ENCODE measurements at places on chromosomes 11 and 22. TPM values are rescaled to one million over a fixed set of nuclear protein-coding genes. Genes with fewer than 3 reads are reported as not detected.

Gene CHRNA10
- total RNA-seq = 1.2 TPM

Gene OR5T2
- total RNA-seq = not detected

Gene IFITM10
- 0.92 TPM for total RNA-seq

Gene FAM181B
- total RNA-seq = 0.08 TPM

Gene AQP11
- total RNA-seq = 0.78 TPM

Gene ZNF280B
- 0.49 TPM for total RNA-seq

Gene IRAG1
- 5.9 TPM for total RNA-seq

Gene IL18
- total RNA-seq = 1.8 TPM

Gene VPS11
- total RNA-seq = 19.3 TPM

DNA sequence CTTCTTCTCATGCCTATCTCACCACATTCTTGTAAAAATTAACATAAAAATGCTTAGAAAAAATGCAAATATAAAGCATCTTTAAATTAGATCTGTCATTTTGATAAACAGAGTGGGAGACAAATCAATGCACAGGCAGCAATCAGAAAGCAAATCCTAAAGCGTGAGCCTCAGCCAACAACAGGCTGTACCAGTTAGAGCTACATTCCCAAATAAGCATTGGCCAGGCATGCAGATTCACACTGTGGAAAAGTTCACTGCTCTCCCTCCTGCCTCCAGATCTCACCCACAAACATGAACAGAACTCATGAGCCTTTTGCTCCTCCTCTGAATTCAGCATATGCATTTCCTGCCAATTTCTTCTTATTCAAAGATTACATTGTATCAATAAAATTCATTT is 115.2 kb upstream of the FAT3 start:
- DNase-seq = no peak

DNA sequence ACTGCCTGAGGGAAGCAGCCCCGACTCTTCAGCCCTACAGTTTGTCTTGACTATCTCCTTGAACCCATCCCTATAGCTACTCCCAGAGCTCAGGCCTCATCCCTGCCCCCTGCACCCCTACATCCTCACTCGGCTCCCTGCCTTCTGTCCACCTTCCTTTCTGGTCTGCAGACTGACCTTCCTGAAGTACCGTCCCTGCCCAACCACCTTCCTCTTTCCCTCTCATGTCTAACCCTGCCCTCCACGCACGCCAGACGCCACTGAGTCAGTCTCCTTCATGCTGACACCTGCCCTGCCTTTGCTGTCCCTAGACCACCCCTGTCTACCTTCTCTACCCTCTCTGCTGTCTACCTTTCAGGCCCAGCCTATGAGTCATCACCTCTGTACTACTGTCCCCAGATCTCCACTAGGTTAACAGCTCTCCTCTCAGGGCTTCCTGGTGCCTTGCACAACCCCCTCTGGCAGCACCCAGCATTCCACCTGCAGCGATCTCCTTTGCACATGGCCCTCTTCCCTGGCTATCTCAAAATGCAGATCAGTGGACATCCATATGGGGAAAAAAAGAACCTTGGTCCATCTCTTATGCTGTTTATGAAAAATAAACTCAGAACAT is 8.9 kb downstream of the KCTD21 start:
- DNase-seq = no peak

DNA sequence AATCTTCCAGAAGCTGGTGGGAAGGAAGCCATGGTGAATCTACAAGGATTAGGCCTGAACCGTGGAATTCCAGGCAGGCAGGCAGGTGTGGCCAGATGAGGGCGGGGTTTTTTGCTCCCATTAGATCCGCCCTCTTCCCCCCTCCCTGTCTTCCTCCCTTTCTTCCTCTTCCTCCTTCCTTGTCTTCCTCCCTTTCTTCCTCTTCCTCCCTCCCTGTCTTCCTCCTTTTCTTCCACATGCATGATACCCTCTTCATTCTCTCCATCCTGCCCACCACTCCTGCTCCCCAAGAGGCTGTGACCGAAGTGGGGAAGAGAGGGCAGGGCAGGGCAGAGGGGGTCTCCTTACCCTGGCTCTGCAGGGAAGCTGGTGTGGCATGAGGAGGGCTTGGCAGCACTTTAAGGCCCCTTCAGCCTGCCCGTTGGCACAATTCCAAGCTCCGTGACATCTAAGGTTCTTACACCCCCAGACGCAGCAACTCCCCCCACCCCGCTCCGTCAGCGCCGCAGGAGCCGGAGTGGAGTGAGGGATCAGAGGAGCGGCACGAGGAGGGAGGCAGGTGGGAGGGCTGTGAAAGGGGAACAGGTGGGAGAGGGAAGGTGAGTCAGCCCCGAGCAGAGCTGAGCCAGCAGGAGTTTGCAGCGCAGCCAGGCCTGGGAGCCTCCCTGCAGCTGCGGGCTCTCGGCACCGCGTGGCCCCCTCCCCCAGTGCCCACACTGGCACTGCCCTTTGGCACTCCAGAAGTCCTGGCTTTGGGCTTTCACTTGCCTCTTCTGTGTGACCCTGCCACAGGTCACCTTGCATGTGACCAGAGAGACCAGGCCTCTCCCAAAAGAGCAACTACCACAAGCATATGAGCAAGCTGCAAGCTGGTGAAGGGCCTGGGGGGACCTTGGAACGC is 32.1 kb downstream of the KCNJ4 start:
- peak; percentile 11 for DNase-seq

- DNase-seq = no peak
Observed at GRCh38 chr11:130282111-130282510, 32.6 kb downstream of the ZBTB44 start.

DNA sequence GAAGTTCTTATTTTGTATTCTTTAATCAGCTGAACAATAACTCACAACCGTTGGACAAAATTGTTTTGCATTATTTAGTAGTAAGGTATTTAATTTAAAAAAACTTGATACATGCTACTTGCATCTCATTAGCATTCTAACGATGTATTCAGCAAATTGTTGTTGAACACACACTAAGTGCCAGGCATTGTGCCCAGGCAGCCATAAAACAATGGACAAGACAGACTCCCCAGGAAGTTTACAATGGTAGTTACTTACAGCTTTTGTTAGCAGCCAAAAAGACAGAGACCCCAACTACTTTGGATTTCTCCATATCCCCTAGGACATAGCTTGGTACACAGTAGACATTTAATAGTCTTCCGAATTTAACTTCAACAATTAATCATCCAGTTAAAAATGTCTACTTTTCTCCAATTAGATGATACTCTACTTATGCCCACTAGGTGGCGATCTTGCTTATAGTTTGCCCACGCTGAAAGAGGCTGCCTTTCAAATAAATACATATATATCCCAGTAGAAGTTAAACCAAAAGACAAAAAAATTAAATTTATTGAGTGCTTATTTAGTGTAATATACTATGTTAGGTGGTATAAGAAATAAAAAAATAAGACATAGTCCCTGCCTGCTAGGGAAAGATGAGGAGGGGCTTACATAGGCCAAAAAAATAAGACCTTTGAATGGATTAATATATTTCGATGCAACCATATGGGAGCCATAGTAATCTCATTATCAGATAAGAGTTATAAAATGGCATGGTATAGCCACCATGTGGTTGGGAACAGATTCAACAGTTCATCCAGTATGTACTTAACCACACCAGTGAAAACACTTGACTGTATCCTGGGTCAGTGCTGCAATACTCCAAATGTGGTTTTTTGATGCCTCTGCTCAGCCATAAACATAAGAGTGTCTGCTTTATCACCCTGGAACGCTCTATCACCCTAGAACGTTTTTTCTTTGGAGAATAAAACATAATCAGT is 2.0 kb upstream of the FJX1 start:
- no peak for DNase-seq

DNA sequence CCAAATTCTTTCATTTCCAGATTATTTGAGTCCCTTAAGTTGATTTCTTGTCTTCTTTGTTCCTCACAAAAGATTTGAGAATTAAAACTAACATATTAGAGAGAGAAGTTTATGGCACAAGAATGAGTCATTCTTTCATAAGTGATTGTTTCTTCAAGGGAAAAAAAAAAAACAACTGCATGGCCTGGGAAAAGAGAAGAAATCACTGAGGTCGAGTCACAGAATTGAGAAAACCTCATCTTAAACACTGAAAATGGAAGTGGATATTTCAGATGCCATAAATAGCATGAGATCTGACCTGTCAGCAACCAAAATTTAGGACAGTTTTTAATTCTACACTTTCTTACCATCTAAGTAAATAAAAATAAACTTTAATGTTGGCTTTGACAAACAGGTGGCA is 87.2 kb downstream of the CWF19L2 start:
- no peak for DNase-seq

GRCh38 chr11:61580271-61580888 is 496 bp downstream of the SYT7 start:
- no peak for DNase-seq

- no peak for DNase-seq
Observed at GRCh38 chr11:3671334-3672254, at the start of gene CHRNA10. TSS of gene CHRNA10 (minus strand) at chr11:3671384. CDS start at chr11:3671312, 72 bp downstream.

DNA sequence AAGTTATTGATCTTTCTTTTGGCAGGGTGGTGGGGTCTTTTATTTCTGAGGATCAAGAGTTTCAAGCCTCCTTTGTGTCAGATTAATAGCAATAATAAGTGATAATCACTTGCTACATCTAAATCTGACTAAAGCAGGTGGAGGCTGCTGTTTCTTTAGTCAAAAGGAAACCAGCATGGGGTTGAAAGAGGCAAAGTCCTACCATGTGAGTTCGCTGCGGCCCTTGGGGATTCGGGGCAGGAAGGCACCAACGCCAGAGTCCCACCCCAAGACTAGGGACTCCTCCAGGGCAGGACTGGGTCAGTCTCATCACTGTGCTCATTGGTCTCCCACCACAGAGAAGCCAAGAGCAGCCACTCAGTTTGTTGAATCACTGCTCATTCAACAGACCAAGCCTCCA is 73.0 kb downstream of the TENM4 start:
- DNase-seq = no peak

DNA sequence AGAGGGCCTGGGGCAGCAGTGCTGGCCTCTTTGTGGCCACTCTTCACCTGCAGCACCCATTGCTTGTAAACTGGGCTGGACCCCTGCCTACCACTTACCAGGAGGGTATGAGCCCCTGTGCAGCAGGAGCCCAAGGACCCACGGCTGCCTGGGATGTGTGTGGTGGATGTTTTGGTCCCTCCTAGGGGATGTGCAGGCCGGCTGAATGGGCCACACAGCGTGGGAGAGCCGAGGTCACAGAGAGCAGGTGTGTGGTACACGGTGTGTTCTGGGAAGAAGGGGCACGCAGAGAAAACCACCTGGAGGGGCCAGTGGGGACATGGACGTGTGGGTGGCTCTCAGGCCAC is 19.3 kb upstream of the GNB1L start:
- no peak for DNase-seq

DNA sequence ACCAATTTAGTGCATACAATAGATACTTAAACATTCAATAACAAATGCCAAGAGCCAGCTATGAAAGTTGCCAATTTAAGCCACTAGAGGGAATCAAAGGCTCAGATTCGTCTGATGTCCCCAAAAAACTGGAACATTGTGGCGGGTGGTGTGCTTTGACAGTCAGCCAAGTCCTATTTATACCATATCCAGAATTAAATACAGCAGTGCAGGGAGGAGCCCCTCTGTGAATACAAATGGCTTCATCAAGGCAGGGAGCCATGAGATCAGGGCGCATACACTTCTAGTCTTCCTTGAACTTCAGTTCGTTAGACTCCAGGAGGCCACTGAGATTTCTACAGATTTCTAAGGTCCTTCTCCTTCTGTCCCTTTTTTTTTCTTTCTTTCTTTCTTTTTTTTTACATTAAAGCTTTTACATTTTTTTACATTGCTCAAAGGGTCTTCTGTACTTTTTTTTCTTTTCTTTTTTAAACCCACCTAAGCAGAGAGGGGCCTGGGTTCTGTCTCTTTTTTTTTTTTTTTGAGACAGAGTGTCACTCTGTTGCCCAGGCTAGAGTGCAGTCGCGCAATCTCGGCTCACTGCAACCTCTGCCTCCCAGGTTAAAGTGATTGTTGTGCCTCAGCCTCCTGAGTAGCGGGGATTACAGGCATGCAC is 41.5 kb upstream of the HSPA8 start:
- DNase-seq = peak; percentile 65

- no peak for DNase-seq
Observed at GRCh38 chr11:21411597-21411996, 742.2 kb downstream of the NELL1 start.

GRCh38 chr11:88340366-88340935 is 2.9 kb upstream of the CTSC start:
- no peak for DNase-seq

DNA sequence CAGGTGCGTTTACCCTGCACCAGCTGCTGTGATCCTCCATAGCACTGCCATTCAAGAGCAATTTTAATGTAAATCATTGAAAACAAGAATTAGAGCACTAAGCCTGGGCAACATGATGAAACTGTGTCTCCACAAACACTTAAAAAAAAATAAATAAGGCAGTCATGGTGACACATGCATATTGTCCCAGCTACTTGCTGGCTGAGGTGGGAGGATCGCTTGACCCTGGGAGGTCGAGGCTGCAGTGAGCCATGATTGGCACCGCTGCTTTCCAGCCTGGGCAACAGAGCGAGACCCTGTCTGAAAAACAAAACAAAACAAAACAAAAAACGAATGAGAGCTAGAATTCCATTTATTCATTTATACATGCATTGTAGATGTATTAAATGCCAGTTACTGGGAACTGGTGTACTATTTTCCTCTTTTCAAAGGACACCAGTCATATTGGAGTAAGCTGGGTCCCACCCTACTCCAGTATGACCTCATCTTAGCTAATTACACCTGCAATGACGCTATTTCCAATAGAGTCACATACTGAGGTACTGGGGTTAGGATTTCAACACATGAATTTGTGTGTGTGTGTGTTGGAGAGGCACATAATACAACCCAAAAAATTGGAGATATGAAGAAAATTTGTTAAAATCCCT is 101.9 kb downstream of the MICAL2 start:
- DNase-seq = no peak

- no peak for DNase-seq
Observed at GRCh38 chr22:39122772-39123470, 25.9 kb downstream of the APOBEC3H start.

Measured in Right ventricle myocardium inferior (tissue), 1 donor.